Fibroblast of lung (primary cell): ENCODE measurements at places on chromosomes 2 and 18. TPM values are rescaled to one million over a fixed set of nuclear protein-coding genes. Genes with fewer than 3 reads are reported as not detected.

DNA sequence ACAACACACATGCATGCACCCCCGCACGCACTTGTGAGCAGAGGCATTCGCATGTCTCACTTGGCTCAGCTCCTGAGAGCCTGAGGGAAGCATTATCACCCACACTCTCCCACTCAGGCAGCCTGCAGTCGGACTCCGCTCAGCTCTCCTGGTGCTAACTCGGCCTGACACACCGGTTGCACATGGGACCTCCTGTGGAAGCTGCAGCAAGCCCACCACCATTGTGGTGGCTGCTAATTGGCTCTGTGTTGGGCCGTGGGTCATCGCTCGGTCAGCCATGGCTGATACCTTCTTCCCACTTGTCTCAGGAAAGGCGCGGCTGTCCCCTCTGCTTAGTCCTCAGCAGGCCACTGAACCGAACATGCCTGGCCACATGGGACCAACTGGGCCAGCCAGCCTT, 13.7 kb upstream of the TEX261 start:
- no peak for DNase-seq

The EFR3B gene
- 0.50 and 0.51 TPM in 2 replicates for total RNA-seq

GRCh38 chr18:8684577-8684976, 20.8 kb upstream of the MTCL1 start:
- no peak for DNase-seq

DNA sequence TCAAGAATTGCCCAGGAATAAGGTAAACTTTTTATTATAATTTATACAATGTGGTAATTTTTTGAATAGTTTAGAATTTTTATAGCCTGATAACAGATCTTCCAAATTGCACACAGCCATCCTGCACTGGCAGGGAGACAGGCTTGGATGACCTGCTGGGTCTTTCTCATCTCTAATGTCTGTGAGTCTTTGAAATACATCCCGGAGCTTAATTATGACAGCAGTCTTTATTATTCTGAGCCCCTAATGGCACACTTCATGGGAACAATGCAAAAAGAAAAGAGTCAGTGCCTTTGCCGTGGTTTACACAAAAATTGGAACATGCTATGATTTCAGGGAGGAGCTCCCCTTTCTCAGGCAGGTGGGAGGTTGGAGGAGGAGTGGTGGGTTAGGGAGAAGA, 71.0 kb downstream of the TMEM182 start:
- no peak for DNase-seq

The TMEM247 gene
- not detected in 2 replicates for total RNA-seq
